ENCODE measurements at places on chromosomes 3 and 15. TPM values are rescaled to one million over a fixed set of nuclear protein-coding genes. Genes with fewer than 3 reads are reported as not detected.

C2CD4A gene
- total RNA-seq = not detected

MAGI1 gene
- total RNA-seq = not detected

SLC12A8 gene
- total RNA-seq = 0.47 TPM

FGF7 gene
- not detected for total RNA-seq

PCYT1A gene
- 58.4 TPM for total RNA-seq

GRCh38 chr3:170204023-170204472 is 18.2 kb upstream of the PRKCI start:
- no peaks in the 10 kb centered on the region for H3K36me3 ChIP-seq
- H3K27me3 ChIP-seq = peaks cover 15% of the 10 kb centered on the region
- H3K4me1 ChIP-seq = peaks cover 2% of the 10 kb centered on the region
- no peak overlapping the region for H3K27ac ChIP-seq
- DNase-seq = no peak
- no peak overlapping the region for H3K4me3 ChIP-seq

DNA sequence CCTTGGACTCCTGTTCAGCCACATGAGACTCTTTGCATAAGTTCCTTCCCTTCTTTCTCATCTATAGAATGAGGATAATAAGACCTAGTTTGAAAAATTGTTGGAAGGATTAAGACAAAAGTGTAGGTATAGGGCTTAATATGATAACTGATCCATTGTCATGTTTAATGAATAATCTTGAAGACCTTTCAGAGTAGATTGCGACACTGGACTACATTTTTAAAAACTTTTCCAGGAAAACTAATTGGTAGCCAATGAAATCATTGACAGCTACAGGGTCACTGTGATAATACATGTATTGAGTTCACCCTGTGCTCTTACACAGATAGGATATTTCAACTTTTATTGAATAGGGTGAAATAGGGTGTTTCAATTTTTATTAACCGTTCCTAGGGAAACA is 78.5 kb upstream of the FBN1 start:
- H3K4me1 ChIP-seq = no peaks in the 10 kb centered on the region
- H3K4me3 ChIP-seq = no peak overlapping the region
- no peak overlapping the region for H3K27ac ChIP-seq
- peaks cover 38% of the 10 kb centered on the region for H3K36me3 ChIP-seq
- DNase-seq = no peak

DNA sequence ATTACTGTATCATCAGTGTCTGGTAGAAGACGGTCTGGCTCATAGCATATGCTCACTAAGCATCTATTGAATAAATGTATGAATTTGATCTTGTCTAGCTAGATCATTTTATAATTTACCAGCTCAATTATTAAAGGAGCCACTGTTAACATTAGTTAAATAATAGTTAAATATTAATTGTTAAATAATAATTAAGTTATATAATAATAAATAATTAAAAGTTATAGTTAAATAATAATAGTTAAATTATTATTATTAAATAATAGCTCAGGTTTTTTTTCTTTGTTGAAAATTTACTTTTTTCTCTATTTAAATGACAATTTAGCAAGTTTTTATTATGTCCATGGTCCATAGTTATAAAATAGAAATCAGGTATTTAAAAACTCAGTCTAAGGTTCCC is 274.4 kb downstream of the OXSM start:
- no peak overlapping the region for H3K4me3 ChIP-seq
- no peak for DNase-seq
- H3K27ac ChIP-seq = no peak overlapping the region
- H3K27me3 ChIP-seq = no peaks in the 10 kb centered on the region

- H3K27ac ChIP-seq = no peak overlapping the region
- no peaks in the 10 kb centered on the region for H3K4me1 ChIP-seq
- H3K27me3 ChIP-seq = no peaks in the 10 kb centered on the region
- H3K36me3 ChIP-seq = peaks cover 10% of the 10 kb centered on the region
- no peak overlapping the region for H3K4me3 ChIP-seq
These were observed 30.1 kb upstream of the IP6K2 start for GRCh38 chr3:48747015-48747615.

DNA sequence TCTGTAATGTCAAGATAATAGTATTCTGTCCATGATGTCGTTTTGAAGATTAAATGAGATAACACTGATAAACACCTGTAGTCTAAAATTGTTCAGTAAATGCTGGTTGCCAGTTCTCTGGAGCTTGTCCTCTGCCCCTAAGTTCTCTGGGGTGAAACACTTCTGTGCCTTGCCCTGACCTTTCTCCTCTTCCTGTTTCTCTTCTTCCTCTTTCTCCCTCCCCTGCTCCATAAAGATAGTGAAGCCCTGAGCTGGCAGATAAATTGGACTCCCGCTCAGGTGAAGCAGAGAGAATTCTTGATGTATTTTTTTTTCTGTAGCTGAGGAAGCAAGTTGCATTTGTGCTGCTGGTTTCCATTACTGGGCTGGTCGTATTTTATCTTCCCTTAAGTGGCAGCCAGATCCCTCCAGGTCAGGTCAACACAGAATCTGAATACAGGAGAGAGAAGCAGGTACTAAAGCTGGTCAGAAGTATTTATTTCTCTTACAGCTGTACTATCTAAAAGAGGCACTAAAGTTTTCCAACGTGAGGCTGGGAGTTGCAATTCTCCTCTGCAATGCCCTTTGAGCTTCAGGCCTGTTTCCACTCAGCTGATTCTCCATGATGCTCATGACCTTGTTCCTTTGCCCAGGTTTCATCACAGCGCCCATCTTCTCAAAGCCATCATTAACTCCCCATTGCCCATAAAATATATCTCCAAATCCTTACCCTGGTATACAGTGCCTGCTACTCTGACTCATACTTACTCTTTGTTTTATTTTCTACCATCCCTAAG is 319.3 kb upstream of the CFAP20DC start:
- no peak overlapping the region for H3K27ac ChIP-seq
- no peaks in the 10 kb centered on the region for H3K27me3 ChIP-seq
- peaks cover 3% of the 10 kb centered on the region for H3K4me1 ChIP-seq
- H3K4me3 ChIP-seq = no peak overlapping the region

GRCh38 chr3:194950906-194951628 is 265.4 kb downstream of the FAM43A start:
- no peaks in the 10 kb centered on the region for H3K36me3 ChIP-seq
- no peaks in the 10 kb centered on the region for H3K4me1 ChIP-seq
- DNase-seq = no peak
- H3K4me3 ChIP-seq = no peak overlapping the region
- H3K27ac ChIP-seq = no peak overlapping the region

- no peaks in the 10 kb centered on the region for H3K36me3 ChIP-seq
- H3K4me3 ChIP-seq = no peak overlapping the region
- no peaks in the 10 kb centered on the region for H3K27me3 ChIP-seq
- DNase-seq = no peak
- H3K4me1 ChIP-seq = no peaks in the 10 kb centered on the region
These were observed 113.8 kb upstream of the COL8A1 start for GRCh38 chr3:99524559-99524958.

GRCh38 chr3:172339892-172340291 is 108.4 kb downstream of the GHSR start:
- no peaks in the 10 kb centered on the region for H3K4me1 ChIP-seq
- H3K27me3 ChIP-seq = no peaks in the 10 kb centered on the region
- no peak overlapping the region for H3K27ac ChIP-seq

DNA sequence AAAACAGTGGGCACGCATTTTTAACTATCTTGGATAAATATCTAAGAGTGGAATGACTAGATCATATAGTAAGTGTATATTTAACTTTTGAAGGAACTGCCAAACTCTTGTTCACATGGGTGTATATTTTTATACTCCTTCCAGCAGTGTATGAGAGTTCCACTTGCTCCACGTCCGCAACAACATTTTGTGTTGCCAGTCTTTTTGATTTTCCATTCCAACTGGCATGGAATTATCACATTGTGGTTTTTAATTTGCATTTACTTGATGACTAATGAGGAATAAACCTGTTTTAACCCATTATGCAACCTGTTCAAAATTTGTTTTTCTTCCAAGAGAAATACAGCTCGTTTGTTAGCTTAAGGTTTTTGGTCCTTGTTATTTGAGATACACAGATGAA is 51.6 kb downstream of the ZNF621 start:
- H3K27me3 ChIP-seq = peaks cover 13% of the 10 kb centered on the region
- DNase-seq = no peak
- H3K4me3 ChIP-seq = no peak overlapping the region
- no peaks in the 10 kb centered on the region for H3K36me3 ChIP-seq
- no peaks in the 10 kb centered on the region for H3K4me1 ChIP-seq

DNA sequence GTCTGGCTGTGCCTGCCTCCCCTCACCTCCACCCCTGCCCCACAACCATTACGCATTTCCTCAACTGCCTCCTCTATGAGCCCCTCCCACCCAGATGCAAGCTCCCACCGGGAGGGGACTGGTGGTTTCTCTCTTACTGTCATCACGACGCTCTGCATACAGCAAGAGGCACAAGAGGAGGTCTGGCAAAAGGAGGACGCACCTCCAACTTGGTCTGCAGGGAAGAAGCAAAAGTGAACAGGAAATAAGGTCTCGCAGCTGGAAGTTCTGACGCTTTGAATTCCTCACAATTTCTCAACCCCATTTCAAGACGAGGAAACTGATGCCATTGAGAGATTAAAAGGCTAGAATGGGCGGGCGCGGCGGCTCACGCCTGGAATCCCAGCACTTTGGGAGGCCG is 42.3 kb upstream of the MUC4 start:
- no peak overlapping the region for H3K27ac ChIP-seq
- H3K36me3 ChIP-seq = no peaks in the 10 kb centered on the region
- no peak for DNase-seq
- peaks cover 10% of the 10 kb centered on the region for H3K27me3 ChIP-seq

DNA sequence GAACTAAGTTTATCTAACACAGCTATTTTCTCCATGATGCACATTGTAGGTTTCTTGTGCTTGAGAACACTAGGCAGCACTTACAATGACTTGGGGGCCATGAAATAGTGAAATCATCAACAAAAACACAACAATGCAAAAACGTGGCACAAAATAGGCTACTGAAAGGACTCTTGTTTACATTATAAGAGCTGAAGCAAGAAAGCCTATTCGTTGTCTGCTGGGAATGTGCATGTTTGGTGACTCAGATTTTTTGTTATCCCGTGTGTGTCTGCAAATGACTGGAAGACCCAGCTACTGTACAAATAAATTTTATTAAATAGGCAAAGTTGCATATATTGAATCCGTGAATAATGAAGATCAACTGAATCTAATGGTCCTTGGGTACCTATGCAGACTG is 85.0 kb downstream of the TCF12 start:
- no peak for DNase-seq
- no peak overlapping the region for H3K27ac ChIP-seq

GRCh38 chr15:79635897-79636561 is 203.9 kb downstream of the MINAR1 start:
- H3K27ac ChIP-seq = no peak overlapping the region
- H3K4me3 ChIP-seq = no peak overlapping the region
- H3K27me3 ChIP-seq = peaks cover 3% of the 10 kb centered on the region

DNA sequence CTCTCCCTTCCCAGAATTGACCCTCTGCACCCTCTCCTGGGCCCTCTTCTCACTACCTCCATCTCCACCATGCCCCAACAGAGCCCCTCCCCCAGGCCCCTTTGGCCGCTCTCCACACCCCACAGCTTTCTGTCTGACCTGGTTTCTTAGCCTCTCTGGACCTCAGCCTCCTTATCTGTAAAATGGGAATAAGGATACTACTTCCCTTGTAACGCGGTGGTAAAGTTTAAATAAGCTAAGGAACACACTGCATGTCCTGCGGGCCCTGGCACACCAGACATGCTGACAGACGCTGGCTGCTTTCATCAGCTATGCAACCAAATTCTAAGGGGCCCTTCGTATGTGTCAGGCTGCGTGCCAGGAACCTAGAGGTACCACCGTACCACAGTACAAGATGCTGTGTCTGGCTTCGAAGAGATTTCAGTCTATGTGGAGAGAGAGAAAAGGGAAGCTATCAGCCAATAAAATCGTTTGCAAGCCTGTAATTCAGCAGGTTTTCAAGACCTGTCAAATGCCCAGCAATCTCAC is 777 bp upstream of the SLC51A start:
- no peaks in the 10 kb centered on the region for H3K27me3 ChIP-seq
- no peaks in the 10 kb centered on the region for H3K36me3 ChIP-seq
- H3K27ac ChIP-seq = no peak overlapping the region
- no peak overlapping the region for H3K4me3 ChIP-seq

- no peaks in the 10 kb centered on the region for H3K4me1 ChIP-seq
- DNase-seq = no peak
- H3K27me3 ChIP-seq = peaks cover 14% of the 10 kb centered on the region
These were observed 27.9 kb upstream of the TBC1D21 start for GRCh38 chr15:73845507-73845906.

DNA sequence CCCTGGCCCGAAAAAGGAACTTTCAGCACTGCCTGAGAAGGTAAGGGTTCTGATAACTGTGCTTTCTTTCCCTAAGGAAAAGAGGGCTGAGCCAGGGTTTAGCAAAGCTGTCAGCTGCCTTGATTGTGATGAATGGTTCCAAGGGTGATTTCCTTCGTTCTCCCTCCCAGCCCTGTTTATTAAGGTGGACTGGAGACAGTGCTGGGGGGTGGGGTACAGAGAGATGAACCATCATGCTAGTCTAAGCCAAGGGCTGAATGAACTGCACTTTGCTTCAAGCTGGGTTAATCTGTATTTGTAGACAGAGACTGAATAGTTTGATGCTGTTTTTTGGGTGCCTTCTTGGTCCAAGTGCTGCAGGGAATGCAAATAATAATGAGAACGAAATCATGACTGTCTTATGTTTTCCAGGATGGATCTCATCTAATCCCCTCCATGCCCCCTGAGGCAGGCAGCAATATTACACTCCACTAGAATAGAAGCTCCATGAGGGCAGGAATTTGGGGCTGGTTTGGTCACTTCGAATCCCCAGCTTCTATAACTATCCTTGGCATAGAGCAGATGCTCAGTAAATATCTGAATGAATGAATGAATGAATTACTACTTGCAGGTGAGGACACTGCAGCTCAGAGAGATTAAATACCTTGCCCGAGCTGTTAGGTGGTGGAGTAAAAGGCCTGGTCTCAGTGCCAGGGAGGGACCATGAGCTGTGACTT is 10.9 kb downstream of the PXYLP1 start:
- H3K36me3 ChIP-seq = peaks cover 18% of the 10 kb centered on the region
- H3K27ac ChIP-seq = peak overlapping the region; percentile 83
- no peak overlapping the region for H3K4me3 ChIP-seq
- DNase-seq = no peak
- H3K4me1 ChIP-seq = peaks cover 46% of the 10 kb centered on the region

DNA sequence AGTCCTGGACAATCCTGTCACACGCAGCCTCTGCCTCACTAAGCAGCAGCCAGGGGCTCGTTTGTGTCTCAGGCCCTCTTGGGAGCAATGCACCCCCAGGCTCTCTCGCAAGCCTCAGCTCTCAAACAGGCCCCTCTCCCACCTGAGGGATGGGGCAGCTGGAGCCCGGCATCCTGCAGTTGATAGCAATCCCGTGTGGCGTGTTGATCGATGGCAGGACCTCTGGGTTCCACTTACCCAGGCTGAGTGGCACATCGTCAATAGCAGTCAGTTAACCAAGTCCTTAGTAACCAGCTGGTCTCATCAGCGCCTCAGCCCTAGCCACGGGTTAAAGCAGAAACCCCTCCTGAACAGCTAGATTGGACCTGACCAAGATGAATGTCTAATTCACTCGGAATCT is 36.5 kb upstream of the PLXNA1 start:
- no peak for DNase-seq
- H3K27ac ChIP-seq = no peak overlapping the region
- peaks cover 8% of the 10 kb centered on the region for H3K4me1 ChIP-seq
- H3K27me3 ChIP-seq = peaks cover 2% of the 10 kb centered on the region
- H3K4me3 ChIP-seq = no peak overlapping the region

All from activated naive CD8-positive, alpha-beta T cell treated with anti-CD3 and anti-CD28 coated beads, Interleukin-2, amount 10 ng/mL, durations not matched to agents 7 days and 5 days (primary cell).